ENCODE measurements at places on chromosomes 5 and 9. TPM values are rescaled to one million over a fixed set of nuclear protein-coding genes. Genes with fewer than 3 reads are reported as not detected.

IQGAP2 gene
- total RNA-seq: 134 TPM

F12 gene
- total RNA-seq: 0.62 TPM

F2RL1 gene
- 0.94 TPM for total RNA-seq

INSYN2B gene
- not detected for total RNA-seq

EPB41L4B gene
- total RNA-seq: not detected

All from T-helper 17 cell (primary cell).